Stimulated activated CD4-positive, alpha-beta T cell treated with anti-CD3 and anti-CD28 coated beads, Interleukin-4, amount 100 ng/mL, for 48 hours (primary cell): ENCODE measurements at places on chromosomes 2 and 18.

GRCh38 chr2:191114403-191114886, 36.3 kb downstream of the STAT4 start:
- DNase-seq, result no peak

DNA sequence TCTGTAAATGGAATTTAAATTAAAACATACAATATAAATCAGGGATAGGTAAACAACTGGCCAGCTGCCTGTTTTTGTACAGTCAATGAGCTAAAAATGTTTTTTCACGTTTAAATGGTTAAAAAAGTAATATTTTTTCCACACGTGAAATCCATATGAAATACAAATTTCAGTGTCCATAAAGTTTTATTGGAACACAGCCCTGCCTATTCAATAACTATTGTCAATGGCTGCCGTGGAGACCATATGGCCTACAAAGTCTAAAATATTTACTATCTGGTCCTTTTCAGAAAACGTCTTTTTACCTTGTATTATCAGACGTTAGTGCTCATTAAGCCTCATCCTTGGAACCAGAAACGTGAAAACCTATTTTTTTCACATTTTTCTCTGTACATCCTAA, 1.3 kb downstream of the TMEM17 start:
- DNase-seq, result no peak

- DNase-seq, result no peak
Measured at GRCh38 chr18:46338766-46339165, 234.6 kb downstream of the HAUS1 start.

- DNase-seq, result no peak
Measured at GRCh38 chr2:64751286-64752260, 97.9 kb upstream of the SERTAD2 start.

- DNase-seq, result no peak
Measured at GRCh38 chr2:42721898-42722297, 42.0 kb downstream of the OXER1 start.

DNA sequence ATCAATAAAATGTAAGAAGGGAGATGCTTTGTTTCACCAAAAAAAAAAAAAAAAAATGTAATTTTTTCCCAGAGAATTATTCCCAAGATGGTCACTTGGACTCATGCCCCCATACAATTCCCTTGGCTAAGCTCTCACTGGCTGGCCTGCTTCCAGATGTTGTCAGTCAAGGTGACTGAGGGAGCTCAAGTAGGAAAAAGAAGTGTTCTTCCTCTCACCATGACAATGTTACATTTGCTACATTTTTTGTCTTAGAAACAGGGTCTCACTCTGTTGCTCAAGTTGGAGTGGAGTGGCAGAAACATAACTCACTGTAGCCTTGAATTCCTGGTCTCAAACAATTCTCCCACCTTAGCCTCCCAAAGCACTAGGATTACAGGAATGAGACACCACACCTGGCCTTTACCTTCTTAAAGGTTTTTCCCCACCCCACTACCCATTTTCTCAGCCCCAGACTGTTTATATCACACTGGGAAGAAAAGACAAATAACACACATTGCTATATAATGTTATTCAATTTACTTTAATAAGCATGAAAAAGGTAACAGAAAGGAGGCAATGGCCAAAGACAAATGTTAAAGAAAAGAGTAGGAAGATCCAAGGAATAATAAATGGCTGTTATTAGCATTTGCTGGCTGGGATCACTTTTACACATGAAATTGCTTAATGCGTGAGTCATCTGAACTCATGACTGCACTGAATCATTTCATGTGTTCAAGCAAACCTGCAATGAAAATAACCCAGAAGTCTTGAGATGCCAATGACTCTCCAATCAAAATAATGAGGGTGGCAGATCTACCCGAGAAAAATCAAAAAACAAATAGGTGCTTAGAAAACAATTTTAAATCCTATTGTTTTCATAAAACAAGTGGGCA, 45.2 kb downstream of the ACVR1 start:
- DNase-seq, result no peak

DNA sequence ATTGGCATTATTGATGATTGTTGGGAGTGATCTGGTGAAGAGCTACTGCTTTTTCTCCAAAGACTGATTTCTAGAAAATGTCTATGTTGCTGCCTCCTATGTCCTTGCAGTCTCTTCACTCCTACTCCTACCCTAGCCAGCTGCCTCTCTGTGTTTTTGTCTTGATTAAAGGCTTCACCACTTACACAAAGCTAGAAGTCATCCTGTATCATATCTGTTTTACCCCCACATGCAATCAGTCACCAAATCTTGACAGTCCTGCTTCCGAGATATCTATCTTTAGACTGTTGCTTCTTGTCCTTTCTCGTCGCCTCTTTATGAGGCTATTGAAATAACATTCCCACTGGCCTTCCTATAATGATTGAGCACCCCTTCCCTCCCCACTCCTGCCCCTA, 84.5 kb upstream of the ITGA4 start:
- DNase-seq, result no peak

GRCh38 chr2:99255491-99256318, at the start of gene LYG2:
LYG2 (minus strand) TSS chr2:99255666; CDS start chr2:99254260, 1,406 bp downstream.
- no peak for DNase-seq

- peak; percentile 34 for DNase-seq
Measured at GRCh38 chr2:84781942-84782716, 98.8 kb downstream of the TRABD2A start.

GRCh38 chr2:239908744-239909143, 116.4 kb downstream of the NDUFA10 start:
- DNase-seq, result no peak

DNA sequence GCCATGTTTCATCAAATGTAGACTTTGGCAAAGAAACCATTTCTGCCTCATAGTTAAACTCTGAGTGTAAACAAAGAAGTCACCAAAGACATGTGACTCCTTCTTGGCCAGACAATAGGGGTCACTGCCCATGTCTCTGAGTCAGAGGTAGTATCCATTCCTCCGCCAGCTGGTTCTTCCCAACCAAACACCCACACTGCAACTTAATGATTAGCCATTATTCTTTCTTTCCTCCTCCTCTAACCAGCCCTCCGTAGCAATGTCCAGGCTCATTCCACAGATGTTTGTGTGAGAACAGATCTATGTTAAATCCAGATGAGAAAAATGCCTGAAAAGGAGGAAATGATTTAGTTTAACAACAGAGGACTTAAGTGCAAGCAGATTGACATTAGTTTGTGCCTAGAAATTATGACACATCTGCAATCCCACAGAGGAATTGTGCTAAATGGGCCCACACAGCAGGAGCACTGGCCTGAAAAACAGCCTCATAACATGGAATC, 127.9 kb upstream of the SH3BP4 start:
- no peak for DNase-seq

DNA sequence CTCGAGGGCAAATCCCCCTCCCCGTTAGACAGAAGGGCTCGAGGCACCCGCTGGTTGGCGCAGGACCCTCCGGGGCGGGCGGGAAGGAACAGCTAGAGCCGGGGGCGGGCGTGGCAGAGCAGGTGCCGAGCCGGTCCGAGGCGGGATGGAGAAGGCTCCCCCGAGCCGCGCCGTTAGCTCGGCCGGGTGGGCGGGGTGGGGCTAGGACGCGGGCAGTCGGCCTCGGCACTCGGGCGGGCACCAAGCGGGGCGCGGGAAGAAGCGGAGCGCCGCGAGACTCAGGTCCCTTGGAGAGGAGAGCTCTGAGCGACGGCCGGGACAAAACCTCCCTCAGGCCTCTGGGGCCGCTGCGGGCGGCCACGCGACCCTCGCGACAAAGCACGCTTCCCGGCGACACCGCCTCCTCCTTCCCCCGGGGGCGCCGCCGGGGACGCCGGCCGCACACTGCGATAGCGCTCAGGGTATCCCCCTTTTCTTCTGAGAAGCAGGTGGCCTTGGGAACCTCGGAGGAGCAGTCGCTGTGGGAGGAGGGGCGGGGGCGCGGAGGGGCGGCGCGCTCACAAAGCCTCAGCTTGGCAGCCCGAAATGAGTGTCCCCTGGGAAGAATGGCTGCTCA, 721 bp downstream of the FHOD3 start:
- no peak for DNase-seq

DNA sequence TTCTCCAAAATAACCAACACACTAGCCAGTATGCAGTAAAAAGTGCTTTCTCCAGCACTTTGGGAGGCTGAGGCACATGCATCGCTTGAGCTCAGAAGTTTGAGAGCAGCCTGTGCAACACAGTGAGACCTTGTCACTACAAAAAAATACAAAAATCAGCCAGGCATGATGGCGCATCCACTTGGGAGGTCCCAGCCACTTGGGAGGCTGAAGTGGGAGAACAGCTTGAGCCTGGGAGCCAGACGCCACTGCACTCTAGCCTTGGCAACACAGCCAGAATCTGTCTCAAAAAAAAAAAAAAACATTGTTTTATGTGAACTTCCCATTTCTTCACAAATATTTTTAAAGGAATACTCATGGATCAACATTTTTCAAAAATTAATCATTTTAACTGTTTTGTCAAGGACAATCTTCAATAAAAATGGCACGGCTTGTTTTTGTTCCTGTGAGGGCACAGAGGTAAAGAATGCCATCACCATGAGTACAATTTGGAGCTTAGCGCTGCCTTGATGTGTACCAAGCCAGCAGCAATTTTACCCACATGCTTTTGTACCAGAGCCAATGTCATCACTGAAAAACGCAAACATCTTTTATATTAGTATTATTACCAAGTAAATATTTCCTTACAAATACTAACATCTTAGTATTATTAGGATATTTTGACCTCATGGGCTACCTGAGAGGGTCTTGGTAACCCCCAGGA, 26.7 kb downstream of the RAB1A start:
- no peak for DNase-seq

GRCh38 chr2:11157731-11158130, 2.5 kb downstream of the SLC66A3 start:
- DNase-seq, result no peak

GRCh38 chr2:62382757-62383156, 123.2 kb downstream of the TMEM17 start:
- DNase-seq, result no peak

DNA sequence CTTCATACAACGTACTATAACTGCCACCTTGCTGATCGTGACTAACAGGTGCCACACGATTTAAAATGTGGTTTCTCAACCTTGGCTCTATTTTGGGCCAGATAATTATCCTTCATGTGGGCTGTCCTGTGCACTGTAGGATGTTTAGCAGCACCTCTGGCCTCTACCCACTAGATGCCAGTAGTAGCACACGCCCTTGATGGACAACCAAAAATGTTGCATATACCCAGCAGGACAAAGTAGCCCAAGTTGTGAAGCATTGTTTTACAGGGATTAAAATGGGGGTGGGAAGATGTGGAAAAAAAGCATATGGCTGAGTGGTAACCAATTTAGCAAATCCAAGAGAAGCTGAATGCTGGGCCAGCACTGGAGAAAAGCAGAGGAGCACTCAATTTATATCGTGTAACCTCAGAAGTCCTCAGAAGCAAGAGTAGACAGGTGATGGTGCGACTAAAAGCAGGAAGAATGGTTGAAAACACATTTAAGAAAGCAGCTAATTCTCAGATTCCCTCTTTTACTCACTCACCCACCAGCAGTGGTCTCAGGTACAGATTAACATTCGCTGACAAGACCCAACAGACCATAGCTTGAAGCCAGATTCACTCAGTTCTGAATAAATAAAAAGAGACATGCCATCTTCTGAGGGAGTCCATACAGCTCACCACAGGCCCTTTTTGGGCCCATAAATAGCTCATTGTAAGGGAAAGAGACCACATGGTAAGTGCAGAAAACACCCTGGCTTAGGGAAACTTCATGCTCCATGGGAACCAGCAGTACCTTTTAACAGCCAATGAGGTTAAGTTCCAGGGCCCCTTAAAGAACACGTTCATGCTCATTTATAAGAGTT, 50.6 kb downstream of the RAPH1 start:
- DNase-seq, result peak; percentile 23

- DNase-seq, result no peak
Measured at GRCh38 chr18:45521136-45521535, 94.1 kb upstream of the SLC14A2 start.

- peak; percentile 8 for DNase-seq
Measured at GRCh38 chr18:48983793-48984437, 33.1 kb upstream of the SMAD7 start.

DNA sequence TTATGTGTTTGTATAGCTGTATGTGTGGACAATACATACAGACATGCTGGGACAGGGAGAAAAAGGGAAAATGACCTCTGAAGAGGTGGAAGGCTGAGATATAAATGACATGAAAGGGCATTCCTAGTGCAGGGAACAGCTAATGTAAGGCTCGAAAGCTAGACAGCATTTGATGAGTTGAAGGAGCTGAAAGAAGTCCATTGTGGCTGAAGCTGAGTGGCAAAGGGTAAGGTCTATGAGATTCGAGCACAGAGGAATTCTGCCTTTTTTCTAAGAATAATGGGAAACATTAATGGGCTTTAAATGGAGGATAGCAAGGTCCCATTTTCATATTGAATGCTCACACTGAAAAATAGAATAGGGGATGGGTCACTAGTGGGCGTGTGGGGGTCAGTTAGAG, 23.6 kb downstream of the ADD2 start:
- no peak for DNase-seq

GRCh38 chr2:46323730-46324129, 26.5 kb downstream of the EPAS1 start:
- no peak for DNase-seq

DNA sequence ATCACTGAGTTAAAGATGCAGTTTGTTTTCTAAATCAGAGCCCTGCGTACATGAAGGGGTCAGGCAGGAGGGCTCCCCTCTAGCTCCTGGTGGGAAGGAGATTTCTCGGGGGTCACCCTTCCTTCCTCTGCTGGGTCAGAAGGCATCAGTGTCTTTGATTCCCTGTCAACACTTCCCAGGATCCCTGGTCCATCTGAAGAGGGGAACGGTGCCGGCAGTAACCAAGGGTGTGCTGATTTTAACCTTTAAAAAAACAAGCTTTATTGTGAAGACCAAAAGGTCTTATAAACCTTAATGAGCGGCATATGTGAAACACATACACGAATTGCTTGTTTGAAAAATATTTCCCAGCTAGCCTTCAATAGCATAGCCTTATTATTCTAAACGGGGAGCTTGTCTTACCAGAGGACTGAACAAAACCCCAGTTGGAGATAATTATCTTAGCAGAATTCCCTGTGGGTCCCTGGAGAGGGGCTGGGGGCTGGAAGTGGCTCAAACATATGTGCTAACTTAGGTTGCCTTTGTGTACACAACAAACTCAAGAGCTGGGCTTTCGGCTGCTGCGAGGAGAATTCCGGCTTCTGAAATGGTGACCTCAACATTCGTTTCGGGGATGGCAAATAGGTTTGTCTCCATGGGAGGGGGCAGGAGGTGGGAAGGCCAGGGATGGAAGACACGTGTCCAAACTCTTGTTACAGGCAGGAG, 114.9 kb upstream of the MYCN start:
- no peak for DNase-seq

- no peak for DNase-seq
Measured at GRCh38 chr2:10305254-10305635, 2.5 kb downstream of the HPCAL1 start.

- no peak for DNase-seq
Measured at GRCh38 chr2:38218591-38218991, 142.6 kb upstream of the CYP1B1 start.

- DNase-seq, result no peak
Measured at GRCh38 chr2:235217846-235218245, 266.0 kb downstream of the SH3BP4 start.

- no peak for DNase-seq
Measured at GRCh38 chr2:99205491-99205890, 24.5 kb downstream of the MRPL30 start.

- DNase-seq, result no peak
Measured at GRCh38 chr2:199784512-199784911, 66.5 kb downstream of the FTCDNL1 start.

- DNase-seq, result no peak
Measured at GRCh38 chr2:216147172-216148131, 38.3 kb downstream of the XRCC5 start.
